ENCODE measurements at places on chromosomes 6 and 20. TPM values are rescaled to one million over a fixed set of nuclear protein-coding genes. Genes with fewer than 3 reads are reported as not detected.

The KIAA1755 gene
- polyA plus RNA-seq: 3.1 TPM

DNA sequence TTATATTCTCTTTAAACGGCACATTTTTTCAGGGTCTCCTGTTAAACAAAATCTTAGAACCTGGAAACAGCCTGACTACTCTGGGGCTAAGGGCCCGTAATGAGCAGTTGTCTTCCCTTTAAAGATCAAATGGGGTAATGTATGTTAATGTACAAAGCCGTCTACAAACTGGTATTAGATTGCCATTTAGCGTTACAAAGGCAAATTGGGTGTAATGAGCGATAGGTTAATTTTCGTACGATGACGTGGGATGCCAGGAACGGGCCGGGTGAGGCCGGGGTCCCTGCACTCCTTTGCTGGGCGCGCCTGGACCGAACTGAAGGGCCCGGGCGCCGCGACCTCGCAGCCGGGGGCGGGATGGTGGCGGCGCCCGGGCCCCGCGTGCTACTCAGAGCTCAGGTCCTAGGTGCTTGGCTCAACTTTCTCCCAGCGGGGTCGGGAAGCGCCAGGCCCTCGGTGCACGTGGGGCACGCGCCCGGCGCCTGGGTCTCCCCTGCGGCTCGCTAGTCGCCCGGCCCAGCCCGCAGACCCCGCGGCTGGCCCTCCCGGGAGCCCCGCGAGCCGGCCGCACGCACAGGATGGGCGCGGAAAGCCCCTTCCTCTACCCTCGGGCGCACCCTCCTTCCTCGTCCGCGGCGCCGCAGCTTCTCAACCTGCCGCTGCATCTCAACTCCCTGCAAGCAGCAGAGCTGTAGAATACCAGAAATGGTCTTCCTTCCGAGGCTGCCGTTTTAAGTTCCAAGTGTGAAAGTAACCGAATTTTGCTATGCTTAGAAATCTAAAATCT is 5.9 kb downstream of the NKX2-4 start:
- DNase-seq: no peak

DNA sequence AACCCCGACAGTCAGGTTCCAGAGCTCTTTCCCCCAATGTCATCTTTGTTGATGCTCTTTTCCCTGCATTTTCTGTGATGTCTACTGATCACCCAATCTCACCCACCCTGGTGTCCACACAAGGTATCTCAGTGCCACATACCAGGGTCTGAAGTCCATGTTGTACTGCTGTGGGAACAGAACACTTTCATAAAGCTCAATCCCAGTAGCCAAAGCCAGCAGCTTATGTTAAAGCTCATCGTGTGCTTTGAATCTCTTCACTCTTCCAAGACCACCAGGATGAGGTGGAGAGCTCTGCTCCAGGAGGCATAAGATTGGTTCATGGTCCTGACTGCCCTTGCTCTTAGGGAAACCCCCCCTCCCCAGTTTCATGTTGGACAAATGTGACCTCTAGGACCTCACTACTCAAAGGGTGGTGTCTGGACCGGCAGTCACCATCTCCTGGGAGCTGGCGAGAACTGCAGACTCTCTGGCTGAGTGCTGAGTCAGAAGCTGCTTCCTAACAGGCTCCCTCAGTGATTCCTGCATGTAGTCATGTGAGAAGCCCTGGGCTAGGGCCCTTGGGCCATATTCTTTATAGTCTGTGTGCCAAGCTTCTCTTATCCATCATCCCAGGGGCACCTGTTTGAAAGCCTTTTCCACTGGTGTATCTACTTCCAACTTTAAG is 13.4 kb upstream of the CPNE5 start:
- DNase-seq: no peak

The ACSS1 gene
- 32.0 TPM for polyA plus RNA-seq

GRCh38 chr6:114989279-114989964 is 646.6 kb upstream of the HS3ST5 start:
- DNase-seq: no peak

DNA sequence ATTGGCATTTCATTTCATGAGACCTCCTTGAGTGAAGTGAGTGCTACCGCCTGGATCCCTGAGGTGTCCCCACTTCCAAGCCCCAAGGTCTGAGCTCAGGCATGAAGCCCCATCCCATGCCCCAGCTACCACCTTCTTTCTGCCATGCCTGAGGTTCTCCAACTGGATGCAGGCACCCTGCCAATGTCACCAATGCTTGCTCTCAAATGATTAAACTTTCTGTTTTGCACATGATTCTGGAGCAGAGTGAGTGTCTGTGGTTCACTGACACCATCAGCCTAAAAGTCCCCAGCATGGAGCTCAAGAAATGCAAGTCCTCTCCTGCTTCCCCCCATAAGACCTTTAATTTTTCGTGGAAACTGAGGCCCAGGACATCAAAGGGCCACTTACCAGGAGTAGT is 43.7 kb upstream of the BPIFA2 start:
- DNase-seq: no peak

DNA sequence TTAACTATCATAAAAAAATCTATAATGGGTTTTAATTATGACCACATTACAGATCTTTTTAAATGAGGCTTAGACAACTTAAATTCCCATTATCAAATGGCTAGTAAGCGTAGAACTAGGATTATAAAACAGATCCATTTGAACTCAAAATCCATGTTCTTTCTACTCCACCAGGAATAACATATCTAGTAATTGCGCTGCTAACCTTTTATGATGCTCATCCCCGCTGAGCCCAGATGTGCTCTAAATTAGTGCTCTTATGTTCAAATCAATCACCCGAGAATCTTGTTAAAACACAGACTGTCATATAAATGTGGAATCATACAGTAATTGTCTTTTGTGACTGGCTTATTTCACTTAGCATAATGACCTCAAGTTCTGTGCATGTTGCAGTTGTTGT is 903.1 kb downstream of the PHF3 start:
- no peak for DNase-seq

DNA sequence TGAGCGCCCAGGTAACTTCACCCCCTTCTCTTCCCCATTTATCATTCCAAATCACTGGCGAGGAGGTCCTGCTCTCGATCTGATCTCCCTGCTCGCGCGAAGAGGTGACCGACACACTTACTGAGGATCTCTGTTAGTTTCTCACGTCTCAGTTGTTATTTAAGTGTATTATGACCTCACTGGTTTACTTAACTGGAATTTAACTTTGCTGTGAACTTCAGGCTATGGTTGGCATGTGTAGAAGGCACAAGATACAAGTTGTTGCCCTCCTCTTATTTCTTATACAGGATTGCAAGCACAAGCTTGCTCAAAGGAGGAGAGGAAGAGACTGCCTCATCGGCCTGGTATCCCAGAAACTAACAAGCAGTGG is 1.2 kb downstream of the RNF217 start:
- peak; percentile 37 for DNase-seq

DNA sequence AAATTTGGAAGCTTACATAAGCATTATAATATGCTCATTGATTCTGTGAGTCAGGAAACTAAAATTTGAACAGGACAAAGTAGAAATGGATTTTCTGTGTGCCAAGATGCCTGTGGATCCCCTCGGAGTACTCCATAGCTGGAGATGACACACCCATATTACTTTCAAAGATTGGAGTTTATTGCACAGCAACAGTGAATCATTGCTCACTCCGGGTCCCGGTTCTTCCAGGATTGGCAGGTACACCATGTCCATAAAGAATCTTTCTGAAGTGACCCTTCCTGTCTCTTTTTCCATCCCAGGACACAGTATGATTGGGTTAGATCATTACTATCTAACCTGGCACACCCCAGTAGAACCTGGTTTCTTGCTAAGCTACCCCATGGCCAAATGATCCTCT is 2.7 kb upstream of the BTN2A2 start:
- no peak for DNase-seq

DNA sequence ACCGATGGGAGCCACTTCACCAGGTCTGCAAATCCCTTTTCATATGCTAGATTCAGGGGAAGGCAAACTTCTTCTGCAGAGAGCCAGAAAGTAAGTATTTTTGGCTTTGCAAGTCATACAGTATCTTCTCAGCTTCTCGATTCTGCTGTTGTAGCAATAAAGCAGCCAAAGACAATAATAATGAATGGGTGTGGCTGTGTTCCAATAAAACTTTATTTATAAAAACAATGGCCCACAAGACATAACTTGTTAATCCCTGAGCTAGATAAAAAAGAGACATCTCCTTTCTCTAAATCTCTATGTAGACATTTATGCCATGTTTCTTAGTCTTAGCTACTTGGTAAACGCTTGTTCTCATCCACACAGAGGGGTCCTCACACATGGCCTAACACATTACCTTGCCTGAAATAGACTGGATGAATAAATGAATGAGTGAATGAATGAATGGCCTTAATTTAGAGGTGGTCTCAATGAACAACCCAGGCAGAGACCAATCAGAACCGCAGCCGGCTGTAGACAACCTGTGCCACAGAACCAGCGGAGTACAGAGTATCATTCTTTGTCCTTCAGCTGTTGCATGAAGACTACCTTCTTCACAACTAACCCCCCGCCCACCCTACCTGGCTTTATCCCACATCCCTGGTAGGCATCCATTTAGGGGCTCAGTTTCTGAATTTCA is 13.5 kb upstream of the PREX1 start:
- no peak for DNase-seq

DNA sequence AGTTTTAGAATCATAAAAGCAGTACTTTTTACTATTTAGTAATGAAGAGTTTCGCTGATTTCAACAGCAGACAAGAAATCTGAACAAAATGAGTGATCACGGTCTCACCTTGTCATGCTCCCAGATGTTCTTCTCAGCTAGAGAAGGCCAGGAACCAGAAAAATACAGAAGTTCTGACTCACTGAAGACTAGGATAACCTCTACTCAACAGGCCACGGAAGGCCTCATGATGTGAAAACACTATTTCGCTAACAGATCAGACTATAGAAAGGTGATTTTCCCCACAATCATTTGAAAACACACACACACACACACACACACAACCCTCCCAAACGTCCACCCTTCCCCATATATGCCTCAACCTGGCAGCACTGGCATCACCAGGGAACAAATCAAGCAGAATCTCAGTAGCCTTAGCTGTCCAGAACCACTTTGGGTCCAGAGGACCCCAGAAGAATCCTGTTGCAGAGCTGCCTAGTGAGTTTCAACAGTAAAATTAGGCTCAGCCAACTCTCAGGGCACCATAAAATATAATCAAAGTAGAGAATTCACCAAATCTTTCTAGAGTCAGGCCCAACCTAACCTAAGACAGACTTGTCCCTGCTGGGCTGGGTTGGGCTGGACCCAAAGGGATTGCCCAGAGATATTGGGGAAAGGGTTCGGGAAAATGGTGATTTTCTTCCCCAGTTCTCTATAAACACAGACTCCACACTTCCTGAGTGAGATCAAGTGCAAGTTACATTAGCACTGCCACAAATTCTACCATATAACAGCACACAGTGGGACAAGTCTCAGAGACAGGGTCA is 7.9 kb downstream of the EXOC2 start:
- no peak for DNase-seq

The ADGB gene
- 0.46 TPM for polyA plus RNA-seq

The SAMD10 gene
- polyA plus RNA-seq: 7.2 TPM

- DNase-seq: no peak
These were observed 17.2 kb upstream of the FNDC1 start for GRCh38 chr6:159152041-159152440.

GRCh38 chr20:15205719-15206118 is 868.3 kb upstream of the FLRT3 start:
- no peak for DNase-seq

DNA sequence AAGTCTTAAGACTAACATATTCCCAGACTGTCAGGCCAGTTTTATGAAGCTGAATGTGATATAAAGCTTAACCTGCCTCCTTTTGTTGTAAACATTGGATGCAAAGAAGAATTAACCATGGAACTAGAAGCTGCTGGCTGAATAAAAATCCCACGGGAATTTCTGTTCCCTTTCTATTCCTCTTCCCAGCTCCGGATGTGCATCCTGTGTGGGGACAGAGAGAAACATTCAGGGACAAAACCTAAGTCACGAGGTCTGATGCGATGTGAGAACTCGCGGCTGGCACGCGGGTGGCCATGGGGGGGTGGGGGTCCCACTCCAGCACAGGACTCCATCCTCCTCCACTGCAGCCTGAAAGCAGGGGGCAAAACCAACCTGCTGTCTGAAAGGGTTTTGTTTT is 32.2 kb downstream of the RAMACL start:
- DNase-seq: no peak

GRCh38 chr6:165439928-165440554 is 130.6 kb upstream of the C6orf118 start:
- peak; percentile 45 for DNase-seq

GRCh38 chr6:1313767-1314503 is 2.0 kb downstream of the FOXQ1 start:
- DNase-seq: no peak

DNA sequence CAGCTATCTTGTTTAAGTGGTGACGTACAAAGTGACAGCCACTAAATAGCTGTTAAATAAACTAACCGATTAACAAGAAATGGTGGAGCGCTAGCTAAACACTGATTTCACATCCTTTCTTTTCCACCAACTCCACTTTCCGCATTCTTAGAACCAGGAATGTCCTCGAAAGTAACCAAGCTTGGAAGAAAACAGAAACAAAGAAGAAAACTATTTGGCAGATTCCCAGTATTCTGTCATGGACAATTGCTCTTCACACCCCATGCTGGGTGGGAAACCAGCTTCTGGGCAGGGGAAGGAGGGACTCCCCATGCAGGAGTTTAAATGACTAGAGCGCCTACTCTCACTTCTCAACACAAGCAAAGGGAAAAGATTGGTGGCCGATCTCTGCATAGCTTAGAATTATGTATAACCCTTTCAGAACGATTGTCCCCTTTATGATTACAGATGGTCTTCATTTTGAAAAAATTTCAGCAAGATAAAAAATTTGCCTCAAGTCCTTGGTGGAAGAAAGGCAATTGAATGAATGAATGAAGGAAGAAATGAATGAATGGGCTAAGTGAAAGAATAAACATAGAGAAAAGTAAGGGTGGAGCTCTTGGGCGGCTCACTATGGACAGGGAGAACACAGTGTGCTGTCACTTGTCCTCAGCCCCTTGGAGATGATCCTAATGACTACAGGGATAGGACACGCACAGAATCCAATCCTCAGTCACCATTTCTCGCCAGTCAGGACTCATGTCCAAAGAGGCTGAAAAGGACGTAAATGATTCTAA is 148.7 kb upstream of the NEDD9 start:
- no peak for DNase-seq

DNA sequence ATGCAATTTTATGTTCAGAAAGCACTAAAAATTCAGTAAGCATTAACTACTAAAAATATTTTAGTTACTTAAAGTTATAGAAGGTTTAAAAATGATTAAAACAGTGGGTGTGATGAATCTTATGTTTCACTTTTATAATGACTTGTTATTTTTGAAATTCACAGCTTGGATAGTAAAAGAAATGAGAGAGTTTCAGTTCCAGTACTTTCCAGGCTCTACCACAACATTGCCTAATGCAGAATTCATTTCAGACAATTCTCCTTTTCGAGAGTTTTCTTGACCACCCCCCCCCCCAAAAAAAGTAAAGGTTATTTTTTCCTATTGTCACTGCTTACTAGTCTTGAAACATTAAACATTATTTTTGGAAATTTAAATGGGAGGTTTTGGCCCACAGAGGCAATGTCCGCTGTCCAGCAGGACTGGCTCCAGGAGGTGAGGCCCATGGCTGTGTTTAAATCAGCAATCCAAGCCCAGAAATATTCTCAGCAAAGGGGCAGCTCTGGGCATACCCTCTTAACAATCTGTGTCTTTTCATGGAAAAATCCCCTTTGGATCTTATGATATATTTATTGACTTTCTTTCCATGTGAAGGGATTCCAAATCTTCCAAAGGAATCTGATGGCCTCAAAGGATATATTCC is 519.9 kb downstream of the MAFB start:
- no peak for DNase-seq

The OR2H1 gene
- not detected for polyA plus RNA-seq

- peak; percentile 11 for DNase-seq
These were observed 32.3 kb downstream of the ELOVL2 start for GRCh38 chr6:11011787-11012234.
